NCI-H510A (cell line): ENCODE measurements at places on chromosomes 5 and 9.
A peak's percentile ranks its signal among the peaks of the same experiment; 100 is the strongest.

DNA sequence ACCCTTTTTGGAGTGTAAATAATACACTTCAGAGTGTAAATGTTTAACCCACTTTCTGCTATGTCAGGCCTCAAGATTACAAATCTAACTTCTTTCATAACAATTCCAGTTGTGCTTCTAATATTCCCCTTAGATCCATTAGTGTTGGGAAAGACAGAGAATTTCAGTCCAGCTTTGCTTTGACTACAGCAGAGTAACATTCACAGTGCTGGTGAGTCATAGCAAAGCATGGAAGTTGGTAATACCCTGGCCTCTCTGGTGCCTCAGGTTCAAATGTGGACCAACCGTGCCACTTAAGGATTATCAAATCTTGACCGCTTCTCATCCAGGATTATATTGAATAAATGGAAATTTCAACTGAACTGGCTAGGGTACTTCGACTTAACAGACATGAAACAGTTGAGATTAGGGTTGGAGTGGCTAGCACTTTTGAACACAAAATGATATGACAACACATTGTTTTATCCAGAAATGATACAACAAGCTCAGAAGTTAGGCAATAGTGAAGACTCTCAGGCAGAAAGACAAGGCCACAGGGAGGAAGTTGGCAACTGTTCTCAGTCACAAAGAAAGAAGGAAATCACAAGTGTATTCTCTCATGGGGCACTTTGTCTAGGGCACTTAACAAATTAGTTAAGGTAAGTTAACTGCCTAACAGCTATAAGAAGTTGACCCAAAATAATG is 24.4 kb upstream of the RASA1 start:
- no peak for DNase-seq

DNA sequence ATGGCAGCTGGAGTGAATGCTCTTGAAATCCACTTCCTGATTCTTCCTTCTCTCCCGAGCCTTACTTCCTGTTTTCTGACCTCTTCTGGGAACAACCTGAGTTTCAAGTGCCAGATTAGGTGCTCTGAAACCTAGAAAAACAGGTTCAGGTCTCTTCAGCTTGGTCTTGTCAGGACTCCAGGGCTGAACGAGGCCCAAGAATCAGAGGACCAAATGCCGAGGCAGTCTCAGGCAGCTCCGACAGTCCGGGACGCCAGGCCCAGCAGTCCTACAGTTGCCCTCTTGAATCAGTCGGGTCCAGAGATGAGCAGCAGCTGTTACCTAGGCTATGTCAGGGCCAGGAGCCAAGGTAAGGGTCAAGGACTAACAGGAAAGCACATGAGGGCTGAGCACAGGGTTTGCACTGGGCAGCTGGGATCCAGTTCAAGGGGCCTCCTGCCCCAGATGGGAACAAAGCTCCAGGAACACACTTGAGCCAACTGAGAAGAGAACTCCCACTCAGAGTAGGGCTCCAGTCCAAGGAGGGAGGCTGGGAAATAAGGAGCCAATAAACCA is 38.3 kb upstream of the ADRA1B start:
- DNase-seq = no peak

GRCh38 chr5:71586052-71586940 is 844 bp upstream of the MCCC2 start:
- peak; percentile 45 for DNase-seq

GRCh38 chr9:5532306-5532705 is 22.0 kb downstream of the PDCD1LG2 start:
- DNase-seq = no peak

DNA sequence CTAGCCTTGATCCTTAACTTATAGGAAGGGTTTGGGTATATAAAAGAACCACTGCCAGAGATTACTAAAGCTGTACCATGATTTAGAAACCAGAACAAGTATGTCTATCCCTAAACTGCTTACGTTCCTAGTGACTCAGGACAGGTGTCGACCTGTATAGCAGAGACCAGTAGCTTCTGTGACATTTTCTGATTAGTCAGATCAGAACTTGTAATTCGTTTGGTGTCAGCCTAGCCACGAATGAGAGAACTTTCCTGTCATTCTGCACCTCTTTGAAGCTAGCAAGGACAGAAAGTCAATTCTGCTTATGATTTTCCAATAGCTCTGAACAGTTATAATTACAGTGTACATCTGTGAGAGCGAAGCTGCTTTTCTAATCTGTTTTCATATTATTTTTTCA is 39.5 kb downstream of the PRKACG start:
- no peak for DNase-seq

DNA sequence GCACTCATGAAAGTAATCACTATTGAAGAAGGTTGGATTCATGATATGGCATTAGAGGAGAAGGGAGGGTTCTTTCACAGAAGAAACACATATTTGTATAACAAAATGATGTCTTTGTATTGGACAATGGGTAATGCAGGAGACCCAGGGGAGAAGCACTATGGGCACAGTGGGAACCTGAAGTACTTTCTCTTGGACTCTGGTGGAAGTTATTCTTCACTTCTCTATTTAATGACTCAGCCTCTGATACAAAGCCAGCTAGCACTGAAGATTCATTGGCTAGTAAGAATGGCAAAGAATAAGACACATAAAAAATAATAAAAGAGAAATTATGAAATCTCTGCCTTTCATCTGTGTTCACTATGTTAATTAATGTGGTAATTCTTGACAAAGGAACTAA is 149.9 kb upstream of the PRR16 start:
- no peak for DNase-seq

- no peak for DNase-seq
Observed at GRCh38 chr5:8333485-8333884, 464.5 kb downstream of the MTRR start.

DNA sequence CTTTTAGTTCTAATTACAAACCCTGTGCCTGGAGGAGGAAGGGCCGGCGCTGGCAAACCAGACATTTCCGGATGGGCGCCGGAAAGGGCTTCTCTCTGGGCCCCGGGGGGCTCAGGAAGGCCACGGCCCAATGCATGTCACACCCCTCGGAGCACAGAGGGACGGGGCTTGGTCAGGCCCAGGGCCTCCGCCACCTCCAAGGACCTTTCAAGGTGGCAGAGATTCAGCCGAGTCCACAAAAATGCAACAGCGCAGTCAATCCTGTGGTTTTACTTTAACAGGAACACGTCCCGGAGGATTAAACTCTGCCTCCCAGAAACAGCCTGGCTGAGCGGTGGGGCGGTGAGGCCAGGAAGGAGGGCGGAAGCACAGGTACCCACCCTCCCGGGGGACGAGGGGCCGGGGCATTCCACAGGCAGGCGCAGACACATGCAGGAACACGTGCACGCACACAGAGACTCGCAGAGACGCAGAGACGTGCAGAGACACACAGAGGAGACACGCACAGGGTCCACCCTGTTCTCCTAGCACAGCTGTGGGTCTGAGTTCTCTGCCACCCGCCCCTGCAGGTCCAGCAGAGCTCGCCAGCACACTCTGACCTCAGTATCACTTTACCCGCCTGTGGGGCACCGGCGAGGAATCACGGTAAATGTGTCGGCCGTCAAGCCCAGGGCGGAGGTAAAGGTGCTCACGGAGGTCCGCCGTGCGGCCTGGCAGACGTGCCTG is 23.0 kb downstream of the SLC9A3 start:
- no peak for DNase-seq

DNA sequence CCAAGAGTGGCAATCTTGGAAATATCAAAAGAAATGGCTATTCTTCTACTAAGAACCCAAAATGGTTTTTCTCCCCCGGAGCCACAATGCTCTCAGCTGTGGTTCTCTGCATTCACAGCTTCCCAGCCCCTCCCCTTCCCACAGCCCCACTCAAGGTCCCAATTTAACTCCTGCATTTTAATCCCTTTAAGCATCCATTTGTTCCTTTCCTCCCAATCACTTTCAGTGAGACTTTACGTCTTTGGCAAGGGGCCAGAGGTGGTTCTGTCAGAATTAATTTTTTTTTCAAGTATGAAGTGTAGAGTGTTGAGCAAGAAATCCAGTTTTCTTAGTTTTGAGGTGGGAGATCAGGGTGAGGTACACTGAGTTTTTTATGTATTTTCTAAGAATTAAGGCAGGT is 256.9 kb downstream of the GLIS3 start:
- DNase-seq = no peak

DNA sequence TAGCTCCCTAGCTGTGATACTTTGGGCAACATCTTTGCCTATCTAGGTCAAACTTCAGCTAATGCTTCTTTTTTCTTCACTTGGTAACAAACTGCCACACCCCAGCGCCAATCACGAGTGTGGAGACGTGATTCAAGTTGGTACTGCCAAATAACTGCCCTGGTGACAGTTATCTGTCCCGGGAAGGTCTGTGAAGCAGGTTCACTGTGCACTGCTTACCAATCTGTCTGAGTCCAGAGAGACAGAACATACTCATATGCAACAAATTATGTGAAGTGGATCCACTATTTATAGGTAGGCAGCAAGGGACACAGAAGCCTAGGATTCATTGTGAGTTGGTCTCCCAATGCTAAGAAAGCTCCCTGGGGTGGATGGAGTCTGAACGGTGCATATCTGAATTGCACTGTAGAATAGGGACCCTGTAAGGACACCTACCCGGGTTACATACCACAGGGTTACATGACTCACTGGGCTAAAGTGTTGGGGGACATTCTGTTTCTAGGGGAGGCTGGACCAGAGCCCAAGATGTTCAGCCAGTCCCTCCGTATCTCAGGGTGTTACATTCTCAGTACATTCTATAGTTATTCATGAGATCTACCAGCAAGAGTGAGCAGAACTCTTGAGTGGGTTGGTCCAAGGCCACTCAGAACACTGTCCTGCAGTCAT is 95.4 kb upstream of the STC2 start:
- no peak for DNase-seq

- DNase-seq = no peak
Observed at GRCh38 chr5:82208371-82208770, 69.8 kb downstream of the RPS23 start.

DNA sequence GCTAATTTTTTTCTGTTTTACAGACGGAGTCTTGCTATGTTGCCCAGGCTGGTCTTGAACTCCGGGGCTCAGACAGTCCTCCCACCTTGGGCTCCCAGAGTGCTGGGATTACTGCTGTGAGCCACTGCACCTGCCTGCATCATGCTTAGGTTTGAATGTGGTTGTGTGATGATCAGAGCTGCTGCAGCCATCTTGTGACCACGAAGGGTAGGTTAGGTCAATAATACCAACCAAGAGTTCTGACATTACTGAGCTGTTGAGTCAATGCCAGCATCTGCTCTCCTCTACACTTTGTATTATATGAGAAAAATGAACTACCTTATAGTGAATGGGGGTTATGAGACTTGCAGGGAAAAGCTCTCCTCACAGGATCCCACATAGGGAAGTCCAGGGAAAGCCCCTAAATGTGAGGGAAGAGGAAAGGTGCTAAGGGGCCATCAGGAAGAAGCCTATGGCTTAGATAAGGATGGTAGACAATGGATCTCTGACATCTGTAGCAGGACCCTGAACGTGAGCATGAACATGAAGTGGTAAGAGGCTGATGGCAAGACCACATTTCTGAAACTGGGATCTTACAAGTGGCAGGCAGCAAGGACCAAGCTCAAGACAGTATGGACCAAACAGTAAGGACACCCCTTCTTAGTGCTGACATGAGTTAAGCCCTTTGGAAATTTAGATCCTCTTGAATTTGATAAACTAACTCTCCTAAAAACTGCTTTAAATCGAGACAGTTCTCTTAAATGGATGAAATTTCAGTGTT is 75.7 kb upstream of the ZNF169 start:
- DNase-seq = no peak

- DNase-seq = no peak
Observed at GRCh38 chr5:106093134-106093533, 1577.6 kb downstream of the EFNA5 start.

GRCh38 chr5:164433106-164433870 is 927.9 kb downstream of the MAT2B start:
- no peak for DNase-seq

DNA sequence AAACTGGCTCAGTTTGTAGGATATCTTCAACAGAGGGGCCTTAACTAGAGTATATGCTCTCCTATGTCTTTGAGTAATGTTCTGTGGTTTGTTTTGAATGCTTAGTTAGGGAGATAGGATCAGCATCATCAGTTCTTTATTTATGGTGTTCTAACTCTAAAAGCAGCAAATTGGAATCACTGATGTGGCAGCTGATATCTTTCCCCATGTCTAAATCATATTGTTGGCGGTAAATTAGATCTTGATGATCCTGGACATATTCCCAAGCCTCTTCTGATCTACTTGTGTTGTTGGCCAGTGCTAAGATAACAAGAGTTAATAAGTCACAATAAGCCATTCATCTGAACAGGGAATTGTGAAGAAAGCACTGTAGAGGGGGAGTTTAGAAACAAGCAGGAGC is 332.4 kb upstream of the DAB2 start:
- no peak for DNase-seq

- DNase-seq = no peak
Observed at GRCh38 chr9:38682713-38683112, 37.2 kb downstream of the FAM240B start.

- no peak for DNase-seq
Observed at GRCh38 chr9:118829334-118829733, 539.9 kb downstream of the BRINP1 start.

- DNase-seq = no peak
Observed at GRCh38 chr9:71984403-71984802, 73.0 kb downstream of the C9orf85 start.

DNA sequence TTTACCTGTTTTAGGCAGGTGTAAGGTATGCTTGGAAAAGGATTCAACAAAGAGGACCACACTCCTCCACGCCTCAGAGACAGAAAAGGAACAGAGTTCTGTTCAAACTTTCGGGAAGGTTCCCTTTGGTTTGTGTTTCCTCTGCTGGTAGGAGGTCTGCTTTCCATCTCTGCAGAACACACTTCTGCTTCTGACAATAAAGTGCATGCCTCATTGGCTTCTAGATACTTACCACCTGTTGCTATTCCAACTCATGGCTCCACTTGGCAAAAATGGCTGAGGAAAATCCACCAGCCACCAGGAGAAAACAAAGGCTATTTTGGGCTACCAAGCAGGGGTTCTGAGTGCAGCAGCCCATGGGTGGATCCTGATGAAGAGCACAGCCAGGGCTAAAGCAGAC is 112.7 kb downstream of the NRG2 start:
- DNase-seq = no peak

GRCh38 chr5:66322786-66323528 is 178.9 kb downstream of the SREK1 start:
- DNase-seq = no peak

DNA sequence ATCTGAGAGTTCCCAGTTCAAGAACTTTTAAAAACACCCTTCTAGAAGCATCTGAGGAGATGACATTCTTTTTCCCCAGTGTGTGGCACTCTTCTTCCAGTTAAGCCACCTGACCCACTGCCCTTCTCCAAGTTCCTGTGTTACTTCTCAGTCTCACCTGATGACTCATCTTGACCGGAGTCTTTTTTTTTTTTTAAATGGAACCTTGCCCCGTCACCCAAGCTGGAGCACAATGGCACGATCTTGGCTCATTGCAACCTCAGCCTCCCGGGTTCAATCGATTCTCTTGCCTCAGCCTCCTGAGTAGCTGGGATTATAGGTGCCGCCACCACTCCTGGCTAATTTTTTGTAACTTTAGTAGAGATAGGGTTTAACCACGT is 224.1 kb upstream of the DAB2 start:
- no peak for DNase-seq

GRCh38 chr9:128286440-128286839 is 10.4 kb downstream of the SWI5 start:
- DNase-seq = no peak

GRCh38 chr5:74579215-74579614 is 61.3 kb downstream of the ENC1 start:
- DNase-seq = no peak

- no peak for DNase-seq
Observed at GRCh38 chr5:172559004-172559932, 81.8 kb upstream of the NEURL1B start.
